ENCODE measurements at places on chromosomes 1 and 21.

- DNase-seq = no peak
- H3K27me3 ChIP-seq = peaks cover 3% of the 10 kb centered on the region
- peaks cover 9% of the 10 kb centered on the region for H3K4me1 ChIP-seq
- no peak overlapping the region for H3K27ac ChIP-seq
- H3K36me3 ChIP-seq = no peaks in the 10 kb centered on the region
Observed at GRCh38 chr1:15110128-15110866, 43.2 kb upstream of the TMEM51 start.

- no peaks in the 10 kb centered on the region for H3K27me3 ChIP-seq
- peaks cover 54% of the 10 kb centered on the region for H3K36me3 ChIP-seq
- DNase-seq = no peak
- peaks cover 11% of the 10 kb centered on the region for H3K4me1 ChIP-seq
Observed at GRCh38 chr21:43687566-43688399, 28.4 kb downstream of the RRP1B start.

DNA sequence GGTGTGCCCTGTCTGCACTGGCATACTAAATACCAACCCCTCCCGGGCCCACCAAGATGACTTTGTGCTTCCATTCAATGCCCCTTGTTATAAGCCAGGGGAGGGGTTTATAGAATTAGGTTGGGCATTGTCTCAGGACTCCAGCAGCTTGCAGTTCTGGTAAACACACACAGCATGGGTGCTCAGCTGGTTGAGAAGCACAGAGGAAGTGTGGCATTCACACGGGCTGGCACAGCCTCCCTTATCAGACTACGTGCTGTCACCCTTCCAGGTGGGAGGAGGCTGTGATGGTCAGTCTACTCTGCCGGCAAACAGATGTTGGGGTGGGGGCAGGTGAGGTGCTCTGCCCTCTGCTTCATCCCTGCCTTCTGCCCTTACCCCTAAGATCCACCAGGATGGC, 15.0 kb upstream of the SLC6A17 start:
- peaks cover 61% of the 10 kb centered on the region for H3K27me3 ChIP-seq
- no peak for DNase-seq
- no peak overlapping the region for H3K4me3 ChIP-seq
- H3K27ac ChIP-seq = no peak overlapping the region
- H3K36me3 ChIP-seq = no peaks in the 10 kb centered on the region
- peaks cover 7% of the 10 kb centered on the region for H3K4me1 ChIP-seq

DNA sequence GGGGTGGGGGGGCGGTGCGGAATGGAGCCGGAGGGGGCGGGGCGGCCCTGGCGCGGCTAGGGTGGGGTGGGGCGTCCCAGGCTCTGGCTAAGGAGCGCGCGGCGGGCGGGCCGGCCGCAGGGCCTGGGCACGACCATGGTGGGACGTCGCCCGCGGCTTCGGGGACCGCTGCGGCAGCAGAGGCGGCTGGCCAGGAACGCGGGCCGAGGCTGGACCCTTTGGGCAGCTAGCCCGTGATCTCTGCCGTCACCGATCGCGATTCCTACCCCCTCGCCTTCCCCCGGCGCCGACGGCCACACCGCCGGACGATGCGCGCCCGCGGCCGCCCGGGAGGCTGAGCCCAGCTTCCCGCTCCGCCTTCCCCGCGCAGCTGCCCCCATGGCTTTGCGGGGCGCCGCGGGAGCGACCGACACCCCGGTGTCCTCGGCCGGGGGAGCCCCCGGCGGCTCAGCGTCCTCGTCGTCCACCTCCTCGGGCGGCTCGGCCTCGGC, at the start of gene MAP3K21:
Gene MAP3K21, plus strand, starts transcription at position 74 of the 491 bp plus-strand sequence. Its CDS starts 305 bp downstream, at position 379.
- no peak within 1 kb of the TSS for H3K27ac ChIP-seq
- H3K27me3 ChIP-seq = peaks cover 36% of the 10 kb centered on the region
- no peaks in the 10 kb centered on the region for H3K36me3 ChIP-seq
- H3K4me1 ChIP-seq = peaks cover 7% of the 10 kb centered on the region
- DNase-seq = no peak
- peak within 1 kb of the TSS; percentile 77 for H3K4me3 ChIP-seq

GRCh38 chr1:116855773-116856201, 53.9 kb upstream of the PTGFRN start:
- H3K27me3 ChIP-seq = no peaks in the 10 kb centered on the region
- H3K4me3 ChIP-seq = no peak overlapping the region
- H3K27ac ChIP-seq = no peak overlapping the region
- H3K4me1 ChIP-seq = peaks cover 13% of the 10 kb centered on the region

GRCh38 chr1:75129660-75129982, 4.6 kb upstream of the LHX8 start:
- peaks cover 90% of the 10 kb centered on the region for H3K27me3 ChIP-seq
- no peak overlapping the region for H3K27ac ChIP-seq
- H3K36me3 ChIP-seq = no peaks in the 10 kb centered on the region
- no peak overlapping the region for H3K4me3 ChIP-seq
- DNase-seq = no peak
- H3K4me1 ChIP-seq = peaks cover 4% of the 10 kb centered on the region

- DNase-seq = no peak
- peak overlapping the region; percentile 99 for H3K27ac ChIP-seq
- peak overlapping the region; percentile 99 for H3K4me3 ChIP-seq
- peaks cover 34% of the 10 kb centered on the region for H3K4me1 ChIP-seq
Observed at GRCh38 chr1:13700521-13701270, 708 bp downstream of the PRDM2 start.

DNA sequence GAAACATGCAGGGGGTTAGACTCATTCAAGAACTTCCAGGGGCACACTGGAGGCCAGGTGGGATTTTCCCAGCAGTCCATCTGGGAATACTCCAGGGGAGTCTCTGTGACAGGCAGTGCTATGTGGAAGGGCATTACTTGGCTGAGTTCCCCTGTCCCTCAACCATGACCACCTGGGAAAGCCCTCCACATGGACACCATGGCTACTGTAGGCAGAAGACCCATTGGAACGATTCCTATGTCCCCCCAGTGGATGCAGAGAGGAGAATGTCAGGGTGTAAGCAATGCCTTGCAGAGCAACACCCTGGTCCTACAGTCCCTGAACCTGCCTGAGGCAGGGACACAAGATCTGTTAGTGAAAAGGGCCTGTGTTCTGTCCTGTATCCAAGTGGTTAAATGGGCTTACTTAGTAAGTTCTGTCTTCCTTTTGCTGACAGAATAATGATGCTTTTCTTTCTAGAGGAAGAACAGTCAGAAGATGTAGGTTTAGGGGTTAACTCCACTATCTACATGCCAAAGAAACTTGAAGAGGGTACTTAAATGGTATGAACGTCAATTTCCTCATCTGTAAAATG, 13.4 kb downstream of the SLAMF1 start:
- H3K4me1 ChIP-seq = peaks cover 83% of the 10 kb centered on the region
- H3K36me3 ChIP-seq = peaks cover 90% of the 10 kb centered on the region
- no peaks in the 10 kb centered on the region for H3K27me3 ChIP-seq
- H3K4me3 ChIP-seq = peak overlapping the region; percentile 72
- peak overlapping the region; percentile 85 for H3K27ac ChIP-seq

- H3K27ac ChIP-seq = no peak overlapping the region
Observed at GRCh38 chr21:20789729-20790500, 208.3 kb upstream of the NCAM2 start.

- no peak overlapping the region for H3K4me3 ChIP-seq
- H3K27me3 ChIP-seq = peaks cover 8% of the 10 kb centered on the region
- H3K36me3 ChIP-seq = no peaks in the 10 kb centered on the region
- DNase-seq = no peak
Observed at GRCh38 chr1:30892671-30893073, 15.9 kb downstream of the SDC3 start.

GRCh38 chr1:41015897-41016470, 5.5 kb downstream of the SLFNL1 start:
- peaks cover 2% of the 10 kb centered on the region for H3K4me1 ChIP-seq
- H3K36me3 ChIP-seq = peaks cover 46% of the 10 kb centered on the region
- DNase-seq = no peak
- H3K27me3 ChIP-seq = no peaks in the 10 kb centered on the region
- no peak overlapping the region for H3K4me3 ChIP-seq

DNA sequence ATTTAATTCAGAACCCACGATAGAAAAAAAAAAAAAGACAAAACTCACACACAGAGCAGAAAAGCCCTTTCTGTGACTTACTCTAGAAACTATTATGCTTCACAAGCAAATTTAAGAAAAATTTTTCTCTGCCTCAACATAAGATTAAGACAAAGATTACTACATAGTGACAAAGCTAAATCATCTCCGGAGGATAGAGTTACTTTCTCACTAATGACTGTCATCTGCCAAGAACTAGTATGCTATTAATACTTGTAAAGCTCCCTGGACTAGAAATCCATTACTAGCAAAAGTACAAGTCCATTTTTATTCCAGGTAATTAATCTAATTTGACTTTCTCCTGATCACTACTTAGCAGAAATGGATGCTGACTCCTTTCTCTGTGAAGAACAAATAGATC, 25.9 kb downstream of the GREM2 start:
- no peaks in the 10 kb centered on the region for H3K27me3 ChIP-seq
- no peaks in the 10 kb centered on the region for H3K36me3 ChIP-seq
- no peak overlapping the region for H3K27ac ChIP-seq
- DNase-seq = no peak

GRCh38 chr1:230792691-230793462, 45.7 kb downstream of the CAPN9 start:
- no peaks in the 10 kb centered on the region for H3K36me3 ChIP-seq
- H3K4me3 ChIP-seq = no peak overlapping the region
- H3K27ac ChIP-seq = no peak overlapping the region
- H3K27me3 ChIP-seq = peaks cover 3% of the 10 kb centered on the region
- H3K4me1 ChIP-seq = no peaks in the 10 kb centered on the region

DNA sequence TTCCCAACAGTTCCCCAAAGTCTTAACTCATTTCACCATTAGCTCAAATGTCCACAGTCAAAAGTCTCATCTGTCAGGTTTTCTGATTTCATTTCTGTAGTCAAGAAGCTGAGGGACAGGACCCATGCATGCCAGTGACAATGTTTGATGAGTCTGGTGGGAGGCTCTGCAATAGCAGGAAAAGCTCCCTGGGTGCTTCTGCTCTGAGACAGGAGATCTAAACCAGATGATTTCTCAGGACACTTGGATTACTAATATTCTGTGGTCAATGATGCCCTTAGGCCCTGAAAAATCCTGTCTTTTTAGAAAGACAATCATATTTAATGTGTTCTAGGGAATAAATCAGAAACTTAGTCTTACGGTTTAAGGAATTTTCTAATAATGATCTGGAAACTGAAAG, 56.4 kb downstream of the PCBP3 start:
- no peaks in the 10 kb centered on the region for H3K27me3 ChIP-seq
- no peak overlapping the region for H3K4me3 ChIP-seq
- H3K4me1 ChIP-seq = peaks cover 18% of the 10 kb centered on the region
- DNase-seq = no peak
- no peak overlapping the region for H3K27ac ChIP-seq
- peaks cover 2% of the 10 kb centered on the region for H3K36me3 ChIP-seq

- peaks cover 52% of the 10 kb centered on the region for H3K4me1 ChIP-seq
- H3K27me3 ChIP-seq = no peaks in the 10 kb centered on the region
- no peak for DNase-seq
- peaks cover 13% of the 10 kb centered on the region for H3K36me3 ChIP-seq
- peak overlapping the region; percentile 85 for H3K4me3 ChIP-seq
- peak overlapping the region; percentile 95 for H3K27ac ChIP-seq
Observed at GRCh38 chr1:44724296-44724954, 6.5 kb downstream of the RNU5D-1 start.

- DNase-seq = no peak
- H3K27ac ChIP-seq = no peak overlapping the region
- H3K36me3 ChIP-seq = peaks cover 12% of the 10 kb centered on the region
- H3K4me1 ChIP-seq = peaks cover 29% of the 10 kb centered on the region
- H3K27me3 ChIP-seq = peaks cover 7% of the 10 kb centered on the region
Observed at GRCh38 chr1:168488138-168488537, 55.7 kb downstream of the XCL2 start.

GRCh38 chr1:942864-943533, 16.1 kb downstream of the NOC2L start:
- DNase-seq = no peak
- H3K4me1 ChIP-seq = peaks cover 3% of the 10 kb centered on the region
- no peak overlapping the region for H3K27ac ChIP-seq
- H3K36me3 ChIP-seq = peaks cover 20% of the 10 kb centered on the region
- H3K4me3 ChIP-seq = no peak overlapping the region

GRCh38 chr1:45772971-45773370, 22.5 kb upstream of the IPP start:
- no peaks in the 10 kb centered on the region for H3K4me1 ChIP-seq
- no peaks in the 10 kb centered on the region for H3K27me3 ChIP-seq

- peaks cover 10% of the 10 kb centered on the region for H3K27me3 ChIP-seq
- peaks cover 34% of the 10 kb centered on the region for H3K4me1 ChIP-seq
Observed at GRCh38 chr1:161311595-161312181, 1.9 kb upstream of the MPZ start.
